ENCODE measurements at places on chromosomes 13 and 19.

- no peak for DNase-seq
These were observed 51.6 kb downstream of the DNAJC15 start for GRCh38 chr13:43074824-43075510.

DNA sequence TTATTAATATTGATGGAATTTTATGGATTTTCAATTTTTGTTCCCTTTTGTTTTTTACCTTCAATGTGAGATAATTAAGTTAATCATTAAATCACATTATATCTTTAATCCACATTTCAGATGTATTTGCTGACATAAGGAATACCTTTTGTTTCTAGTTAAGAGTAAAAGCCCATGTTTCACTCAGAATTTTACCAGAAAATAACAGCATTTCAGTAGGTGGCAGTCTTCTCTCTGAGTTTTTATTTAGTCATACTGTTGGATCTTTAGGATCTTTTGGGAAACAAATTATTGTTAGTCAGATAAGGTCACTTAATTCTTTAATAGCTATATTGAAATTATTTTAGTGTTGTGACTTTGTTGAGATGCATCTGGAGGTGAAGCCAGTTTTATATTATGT is 67.9 kb downstream of the NDFIP2 start:
- DNase-seq: peak; percentile 35

- no peak for DNase-seq
These were observed 23.2 kb downstream of the ZMYM2 start for GRCh38 chr13:19981685-19982238.

- DNase-seq: no peak
These were observed 433.8 kb upstream of the ZNF507 start for GRCh38 chr19:31911577-31911976.

DNA sequence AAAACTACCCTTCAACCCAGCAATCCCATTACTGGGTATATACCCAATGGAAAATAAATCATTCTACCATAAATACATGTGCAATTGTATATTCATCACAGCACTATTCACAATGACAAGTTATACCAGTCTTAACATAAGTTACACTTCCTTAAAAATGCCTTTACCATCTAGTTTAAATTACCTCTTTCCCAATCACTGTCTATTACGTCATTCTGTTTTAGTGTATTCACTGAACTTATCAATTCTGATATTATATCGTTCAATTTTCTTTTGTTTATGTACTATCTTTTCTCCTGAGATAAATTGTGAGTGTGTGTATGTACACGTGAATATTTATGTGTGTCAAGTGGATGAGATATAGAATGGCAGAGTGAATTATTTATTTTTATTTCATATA is 1416.8 kb downstream of the OLFM4 start:
- no peak for DNase-seq

DNA sequence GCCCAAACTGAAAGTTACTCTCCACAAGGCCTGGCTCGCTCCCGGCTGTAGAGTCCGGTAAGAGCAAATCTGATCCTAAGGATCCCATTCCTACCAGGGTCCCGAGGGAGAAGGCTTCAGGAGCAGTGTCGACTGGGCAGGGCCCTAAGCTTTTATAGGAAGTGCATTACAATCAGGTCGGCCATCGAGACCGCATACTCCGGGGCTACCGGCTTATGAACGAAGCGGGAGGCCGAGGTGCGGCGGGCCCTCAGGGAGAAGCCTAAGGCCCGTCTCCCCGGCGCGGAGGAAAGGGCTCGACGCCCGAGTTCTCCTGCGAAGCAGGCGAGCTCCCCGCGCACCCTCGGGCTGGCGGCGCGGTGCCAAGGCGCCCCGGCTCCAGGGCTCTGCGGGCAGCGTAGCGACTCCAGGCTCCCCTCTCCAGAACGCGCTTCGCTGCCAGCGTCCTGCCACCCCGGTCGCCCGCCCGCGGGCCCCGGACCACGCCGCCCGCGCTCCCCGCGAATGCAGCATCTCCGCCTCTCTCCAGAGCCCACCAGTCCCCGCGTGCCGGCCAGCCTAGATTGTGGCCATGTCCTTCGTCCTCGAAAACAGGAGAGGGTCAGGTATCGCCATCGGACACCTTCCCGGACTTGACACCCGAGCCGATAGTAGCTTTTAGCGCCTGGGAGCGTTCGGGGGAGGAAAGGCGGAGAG is 1.4 kb downstream of the EFNB2 start:
- DNase-seq: peak; percentile 64

DNA sequence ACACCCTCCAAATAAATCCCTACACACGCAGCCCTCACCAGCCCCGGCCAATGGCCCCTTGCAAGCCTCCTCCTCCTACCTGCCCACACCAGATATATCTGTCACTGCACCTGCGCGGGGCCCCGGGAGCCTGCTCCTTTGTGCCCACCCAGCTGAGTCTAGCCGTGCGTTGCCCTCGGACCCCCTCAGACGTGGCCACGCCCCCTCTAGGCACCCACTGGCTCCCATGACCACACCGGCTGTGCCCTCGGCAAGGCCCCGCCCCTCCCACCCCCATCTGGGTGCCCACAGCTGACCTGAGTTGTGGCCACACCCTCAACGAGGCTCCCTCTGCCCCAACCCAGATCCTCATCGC is 6.3 kb upstream of the PNPLA6 start:
- DNase-seq: no peak

- no peak for DNase-seq
These were observed 772 bp downstream of the SIGLEC8 start for GRCh38 chr19:51457351-51458013.

GRCh38 chr13:110643768-110644421 is 28.6 kb downstream of the NAXD start:
- DNase-seq: no peak

- DNase-seq: no peak
These were observed 589.3 kb upstream of the ARGLU1 start for GRCh38 chr13:107157271-107157670.

DNA sequence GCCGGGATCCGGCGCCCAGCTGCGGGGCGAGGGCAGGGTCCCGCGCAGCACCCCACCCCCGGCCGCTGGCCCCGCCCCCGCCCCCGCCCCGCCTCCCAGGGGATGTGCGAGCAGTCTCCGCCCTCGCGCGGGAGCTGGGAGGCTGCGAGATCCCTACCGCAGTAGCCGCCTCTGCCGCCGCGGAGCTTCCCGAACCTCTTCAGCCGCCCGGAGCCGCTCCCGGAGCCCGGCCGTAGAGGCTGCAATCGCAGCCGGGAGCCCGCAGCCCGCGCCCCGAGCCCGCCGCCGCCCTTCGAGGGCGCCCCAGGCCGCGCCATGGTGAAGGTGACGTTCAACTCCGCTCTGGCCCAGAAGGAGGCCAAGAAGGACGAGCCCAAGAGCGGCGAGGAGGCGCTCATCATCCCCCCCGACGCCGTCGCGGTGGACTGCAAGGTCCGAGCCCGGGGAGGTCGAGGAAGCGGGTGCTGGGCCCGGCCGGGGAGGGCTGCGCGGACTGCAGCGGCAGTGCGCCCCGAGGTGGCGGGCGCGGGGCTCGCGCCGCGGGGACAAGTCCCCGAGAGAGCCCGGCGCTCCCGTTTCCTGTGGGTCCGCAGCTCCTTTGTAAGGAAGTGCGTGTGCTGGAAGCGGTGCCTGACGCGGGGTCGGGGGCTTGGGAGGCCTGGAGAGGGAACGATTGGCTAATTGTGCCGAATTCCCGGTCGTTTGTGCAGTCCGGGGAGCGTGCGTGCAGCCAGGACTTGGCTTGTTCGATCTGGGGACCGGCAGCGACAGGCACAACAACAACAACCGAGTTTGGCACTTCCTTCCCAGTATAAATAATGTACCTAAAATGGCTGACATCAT is at the start of gene ITM2B:
TSS of gene ITM2B (plus strand) at position 161 of the 843 bp plus-strand sequence. CDS start at position 316, 155 bp downstream.
- peak; percentile 79 for DNase-seq

DNA sequence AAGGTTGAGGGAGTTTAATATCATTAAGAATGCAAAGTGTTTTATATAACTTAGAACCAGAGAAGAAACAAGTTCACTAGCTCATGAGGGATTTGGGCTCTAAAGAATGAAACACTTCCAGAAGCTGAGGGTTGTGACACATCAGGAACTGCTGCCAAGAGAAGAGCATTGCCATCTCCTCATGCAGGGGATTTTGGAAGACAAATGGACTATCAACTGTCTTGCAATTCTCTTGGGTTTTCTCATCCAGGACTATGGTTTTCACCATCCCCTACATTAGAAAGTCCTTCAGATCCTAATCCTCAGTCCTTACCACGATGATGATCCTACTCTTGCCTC is 59.7 kb upstream of the KL start:
- no peak for DNase-seq

- DNase-seq: no peak
These were observed 900.1 kb downstream of the PCDH9 start for GRCh38 chr13:66329988-66330451.

GRCh38 chr13:80448725-80449124 is 107.8 kb upstream of the SPRY2 start:
- no peak for DNase-seq

- DNase-seq: no peak
These were observed 137.4 kb downstream of the VWA8 start for GRCh38 chr13:41823476-41823875.

- DNase-seq: no peak
These were observed 585.1 kb downstream of the GPC6 start for GRCh38 chr13:93811738-93812112.

GRCh38 chr19:41691268-41691970 is 3.3 kb upstream of the CEACAM7 start:
- no peak for DNase-seq

DNA sequence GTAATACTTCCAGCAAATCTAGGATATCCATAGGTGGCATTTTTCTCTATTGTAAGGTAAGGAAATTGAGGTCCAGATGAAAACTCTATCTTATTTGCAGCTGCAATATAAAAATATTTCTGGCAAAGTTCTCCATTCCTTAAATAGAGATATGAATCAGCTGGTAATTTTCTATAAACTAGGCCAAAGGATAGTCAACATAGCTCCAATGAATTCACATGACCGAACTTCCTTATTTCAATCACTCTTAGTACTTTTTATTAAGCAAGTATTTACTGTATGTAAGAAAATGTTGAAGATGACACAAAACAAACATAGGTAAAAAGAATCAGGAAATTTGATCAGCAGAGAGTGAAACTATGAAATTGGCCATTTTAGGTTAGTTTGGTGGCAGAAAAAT is 13.0 kb upstream of the LCP1 start:
- DNase-seq: no peak

DNA sequence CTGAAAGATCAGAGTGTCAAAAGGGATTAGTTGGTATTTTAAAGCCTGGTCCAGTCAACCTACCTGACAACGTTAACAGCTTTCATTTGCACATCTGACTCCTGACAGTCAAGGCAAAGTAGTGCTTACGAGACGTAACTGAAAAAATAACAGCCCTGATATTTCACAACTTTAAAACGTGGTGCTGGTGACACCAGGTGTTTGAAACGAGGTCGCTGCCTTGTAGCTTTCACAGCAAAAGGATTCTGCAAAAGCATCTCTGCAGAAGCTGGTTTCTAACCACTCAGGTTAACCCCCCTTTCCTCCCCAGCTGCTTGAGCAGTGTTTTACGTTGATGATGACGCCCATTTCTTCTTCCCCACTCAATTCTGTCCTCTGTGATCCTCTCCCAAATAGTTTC is 23.3 kb downstream of the GGACT start:
- DNase-seq: no peak

- peak; percentile 18 for DNase-seq
These were observed 1316.7 kb upstream of the SLC10A2 start for GRCh38 chr13:104382951-104383350.

GRCh38 chr13:74675972-74676371 is 541.8 kb upstream of the KLF12 start:
- DNase-seq: no peak

- DNase-seq: no peak
These were observed 471.5 kb downstream of the GPC6 start for GRCh38 chr13:93698016-93698613.

DNA sequence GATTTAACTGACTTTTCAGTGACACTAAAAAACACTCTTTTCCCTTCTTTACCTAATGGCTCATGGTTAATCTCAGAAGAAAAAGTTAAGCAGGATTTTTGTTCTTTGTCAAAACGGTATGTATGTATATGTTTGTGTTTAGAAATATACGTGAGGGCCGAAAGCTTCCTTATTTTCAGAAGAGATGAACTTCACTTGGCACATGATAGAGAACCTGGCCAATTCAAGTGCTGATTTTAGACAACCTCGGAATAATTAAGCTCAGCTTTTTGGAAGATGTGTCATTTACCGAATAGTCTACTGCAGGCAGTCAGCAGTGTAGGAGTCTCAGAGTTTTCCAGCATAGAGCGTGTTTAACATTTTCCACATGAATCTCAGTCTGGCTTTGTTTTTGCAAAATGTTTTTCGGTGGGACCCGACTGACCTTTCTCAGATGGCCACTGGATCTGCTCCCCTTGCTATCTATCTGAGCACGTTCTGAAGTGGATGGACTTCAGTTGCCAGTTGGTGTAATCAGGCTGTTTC is 4.6 kb downstream of the RNASEH2B start:
- DNase-seq: no peak

DNA sequence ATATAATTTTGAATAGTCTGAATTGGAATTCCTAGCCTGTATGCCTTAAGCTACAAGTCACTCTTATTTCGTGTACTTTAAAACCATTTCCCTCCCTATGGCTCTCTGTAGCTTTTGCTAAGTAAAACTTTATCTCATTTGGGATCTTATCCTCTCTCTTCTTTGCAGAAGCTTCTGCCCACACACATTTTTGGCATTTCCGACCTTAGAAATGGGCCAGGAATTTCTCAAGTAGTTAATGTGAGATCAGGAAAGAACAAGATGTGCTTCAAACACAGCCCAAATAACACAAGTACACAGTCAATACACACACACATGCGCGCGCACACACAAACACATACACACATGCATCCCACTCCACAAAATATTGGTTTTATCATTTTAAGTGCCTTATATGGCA is 931.0 kb upstream of the MIR17HG start:
- no peak for DNase-seq

DNA sequence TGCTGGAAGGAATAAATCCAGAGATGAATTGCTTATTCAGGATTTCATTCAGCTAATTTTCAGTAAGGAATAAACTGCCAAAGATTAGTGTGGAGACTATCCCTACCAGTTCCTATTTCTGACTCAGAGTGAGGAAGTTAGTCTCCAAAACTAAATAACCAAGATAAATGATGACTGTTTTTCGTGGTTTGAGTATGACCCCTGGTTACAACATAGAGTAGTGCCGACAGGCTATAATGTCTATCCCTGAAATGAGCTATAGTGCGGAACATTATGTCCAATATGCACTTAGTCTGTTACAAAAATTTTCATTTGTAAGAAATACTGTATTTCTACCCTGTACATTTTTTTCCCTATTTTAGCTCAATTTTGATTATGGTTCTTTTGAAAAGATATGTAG is 51.4 kb downstream of the NBEA start:
- peak; percentile 36 for DNase-seq

GRCh38 chr13:112179995-112180394 is 113.0 kb downstream of the SOX1 start:
- DNase-seq: no peak

- DNase-seq: no peak
These were observed 35.4 kb upstream of the UQCRFS1 start for GRCh38 chr19:29248332-29248844.

All from cardiac muscle cell (in vitro differentiated cells and primary cell).